NB4 (cell line): ENCODE measurements at places on chromosomes 12 and 14.

- no peak for DNase-seq
Measured at GRCh38 chr12:123148655-123149054, 2.2 kb downstream of the PITPNM2 start.

DNA sequence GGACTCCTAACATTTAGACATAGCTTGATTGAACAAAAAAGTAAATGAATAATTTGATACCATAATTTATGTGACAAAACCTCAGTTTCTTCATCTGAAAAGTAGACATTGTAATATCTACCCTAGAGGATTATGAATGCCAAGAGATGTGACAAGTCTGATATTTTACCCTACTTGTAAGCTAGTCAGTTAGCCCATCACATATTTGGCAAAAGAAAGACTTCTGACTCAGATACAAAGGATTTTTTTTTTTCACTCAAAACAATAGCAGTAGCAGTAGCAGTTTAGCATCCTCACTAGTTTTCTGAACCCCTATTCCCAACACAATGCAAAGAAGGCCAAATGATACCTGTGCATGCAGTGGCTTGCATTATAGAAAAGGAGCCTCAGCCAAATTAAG lies 377.3 kb upstream of the E2F7 start:
- no peak for DNase-seq

- no peak for DNase-seq
Measured at GRCh38 chr12:70267550-70267949, 24.3 kb downstream of the CNOT2 start.

- DNase-seq, result no peak
Measured at GRCh38 chr14:90319634-90320541, 11.9 kb downstream of the NRDE2 start.

GRCh38 chr12:99619389-99620158 lies 28.0 kb upstream of the GARIN6 start:
- peak; percentile 62 for DNase-seq
